ENCODE measurements at places on chromosomes 6 and 20.
A peak's percentile ranks its signal among the peaks of the same experiment; 100 is the strongest.

GRCh38 chr6:52584203-52584602 is 7.3 kb upstream of the TRAM2 start:
- no peak for DNase-seq

DNA sequence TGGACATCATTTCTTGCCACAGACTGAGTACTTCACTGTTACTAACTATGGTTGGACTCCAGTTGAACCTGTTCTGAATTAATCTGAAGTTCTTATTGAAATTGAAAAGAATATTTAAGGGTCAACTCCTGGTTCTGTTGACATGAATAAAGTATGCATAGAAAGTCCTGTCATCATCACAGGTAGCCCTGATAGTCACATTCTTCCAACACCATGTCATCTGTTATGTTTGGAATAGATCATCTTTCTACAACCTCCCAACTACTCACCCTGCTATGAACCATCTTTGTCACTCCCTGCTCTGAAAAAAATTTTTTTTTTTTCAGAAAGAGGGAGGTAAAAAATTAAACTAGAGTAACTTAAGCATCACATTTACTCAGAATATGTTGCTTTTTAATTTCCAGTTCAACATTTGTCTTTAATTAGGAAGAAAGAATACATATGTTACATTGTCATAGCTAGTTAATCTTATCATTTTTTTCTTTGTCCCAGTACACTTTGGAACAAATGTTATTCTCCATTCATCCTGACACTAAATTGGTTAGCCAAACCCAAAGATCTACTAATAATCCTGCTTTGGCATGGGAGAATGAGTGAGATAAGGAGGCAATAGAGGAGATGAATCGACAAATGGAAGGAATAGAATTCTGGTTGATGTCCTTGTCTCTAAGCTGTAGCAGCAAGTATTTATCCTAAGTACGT is 775.1 kb upstream of the NRSN1 start:
- no peak for DNase-seq

DNA sequence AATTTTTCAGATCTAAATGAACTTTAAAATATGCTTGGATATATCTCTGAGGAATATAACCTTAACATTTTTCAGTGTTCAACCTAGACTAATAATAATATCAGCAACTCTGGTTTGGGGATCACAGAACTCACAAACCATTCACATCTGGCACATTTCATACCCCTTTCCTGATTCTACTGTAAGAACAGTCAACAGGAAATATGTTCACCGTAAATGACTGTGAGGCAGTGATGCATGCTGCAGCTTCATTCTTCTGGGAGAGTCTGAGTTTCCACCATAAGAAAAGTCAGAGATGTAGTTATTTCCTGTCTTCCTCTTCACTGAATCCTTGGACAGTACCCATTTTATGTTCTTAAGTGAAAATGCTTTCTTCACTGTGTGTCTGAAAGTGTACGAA is 134.2 kb upstream of the IFNGR1 start:
- no peak for DNase-seq

DNA sequence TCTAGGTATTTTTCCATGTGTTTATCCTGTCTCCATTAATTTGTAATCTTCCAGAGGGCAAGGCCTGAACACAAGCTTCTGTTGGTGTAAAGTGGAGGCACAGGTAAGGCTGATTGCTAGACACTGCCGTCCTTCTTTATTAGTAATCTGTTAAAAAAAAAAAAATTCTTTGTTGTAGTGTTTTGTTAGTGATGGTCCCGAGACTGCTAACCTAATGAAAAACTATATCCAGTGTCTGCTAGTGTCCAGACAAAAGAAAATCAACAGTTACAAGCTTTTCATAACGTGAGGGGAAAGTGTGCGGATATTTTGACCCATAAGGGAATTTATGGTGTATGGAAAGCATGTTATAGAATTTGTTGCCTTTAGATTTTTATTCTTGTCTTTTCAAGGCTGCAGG is 4.2 kb upstream of the HIVEP1 start:
- no peak for DNase-seq

DNA sequence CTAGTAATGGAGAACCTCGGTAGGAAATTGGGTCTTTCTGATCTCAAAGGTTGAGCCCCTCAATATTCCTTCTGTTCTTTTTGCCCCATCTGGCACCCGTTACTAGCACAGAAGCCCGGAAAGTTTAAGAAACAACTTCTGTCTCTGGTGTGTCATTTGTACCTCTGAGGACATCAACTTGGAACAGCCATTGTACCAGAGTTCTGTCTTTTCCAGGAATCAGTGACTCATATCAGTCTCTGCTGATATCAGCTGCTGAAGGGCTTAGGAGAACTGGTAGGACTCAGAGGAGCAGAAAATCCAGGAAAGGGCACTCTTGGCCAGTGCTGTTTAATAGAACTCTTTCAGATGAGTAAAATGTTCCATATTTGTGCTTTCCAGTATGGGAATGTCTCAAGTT is 78.3 kb upstream of the CHD6 start:
- no peak for DNase-seq

DNA sequence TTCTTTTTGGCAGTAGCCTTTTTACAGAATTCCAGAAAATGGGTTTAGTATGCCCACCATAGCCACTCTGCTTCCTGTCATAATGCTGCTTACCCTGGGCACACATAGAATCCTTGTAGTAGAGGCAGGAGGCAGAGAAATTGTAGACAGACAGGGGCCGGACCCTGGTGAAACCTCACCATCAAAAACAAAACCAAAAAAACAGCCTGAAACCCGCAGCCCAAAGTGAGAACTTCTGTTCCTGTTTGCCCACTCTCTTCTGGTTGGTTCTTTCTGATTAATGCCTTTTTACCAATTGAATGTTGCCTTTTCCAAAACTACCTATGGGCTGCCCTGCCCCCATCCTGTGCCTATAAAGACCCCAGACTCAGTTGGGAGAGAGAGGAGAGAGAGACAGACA is 188.2 kb downstream of the CDKAL1 start:
- DNase-seq: no peak

DNA sequence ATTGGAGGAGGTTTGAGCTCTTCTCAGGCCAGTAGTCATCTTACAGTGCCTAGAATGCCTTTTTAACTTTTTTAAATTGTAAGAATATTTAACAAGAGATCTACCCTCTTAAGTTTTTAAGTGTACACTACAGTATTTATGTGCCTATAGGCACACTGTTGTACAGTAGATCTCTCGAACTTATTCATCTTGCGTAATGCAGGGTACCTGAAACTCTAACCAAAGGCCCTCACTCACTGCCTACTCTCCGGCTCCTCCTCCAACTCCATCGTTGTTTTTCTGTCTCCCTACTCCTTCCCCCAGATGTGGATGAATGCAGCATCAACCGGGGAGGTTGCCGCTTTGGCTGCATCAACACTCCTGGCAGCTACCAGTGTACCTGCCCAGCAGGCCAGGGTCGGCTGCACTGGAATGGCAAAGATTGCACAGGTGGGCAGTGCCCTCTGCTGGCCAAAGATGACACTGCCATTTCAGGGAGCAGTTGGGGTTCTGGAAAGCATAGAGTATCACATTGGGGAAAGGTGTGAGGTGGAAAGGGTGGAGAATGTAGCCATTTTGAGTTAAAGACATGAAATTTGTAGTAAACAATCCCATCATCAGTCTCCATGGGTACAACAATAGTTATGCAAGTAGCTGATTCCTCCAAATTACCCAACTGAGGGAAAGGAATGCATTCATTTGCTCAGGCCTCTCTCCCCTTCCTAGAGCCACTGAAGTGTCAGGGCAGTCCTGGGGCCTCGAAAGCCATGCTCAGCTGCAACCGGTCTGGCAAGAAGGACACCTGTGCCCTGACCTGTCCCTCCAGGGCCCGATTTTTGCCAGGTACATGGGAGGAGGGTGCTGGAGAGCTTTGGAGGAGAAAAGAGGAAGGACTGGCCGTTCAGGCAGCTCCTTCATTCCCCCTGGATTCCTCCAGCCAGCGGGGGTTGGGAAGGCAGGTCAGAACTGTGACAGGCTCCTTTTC is 18.4 kb upstream of the ZNF76 start:
- DNase-seq: peak; percentile 82

- DNase-seq: no peak
Observed at GRCh38 chr6:73796881-73797280, 100.9 kb downstream of the CD109 start.

DNA sequence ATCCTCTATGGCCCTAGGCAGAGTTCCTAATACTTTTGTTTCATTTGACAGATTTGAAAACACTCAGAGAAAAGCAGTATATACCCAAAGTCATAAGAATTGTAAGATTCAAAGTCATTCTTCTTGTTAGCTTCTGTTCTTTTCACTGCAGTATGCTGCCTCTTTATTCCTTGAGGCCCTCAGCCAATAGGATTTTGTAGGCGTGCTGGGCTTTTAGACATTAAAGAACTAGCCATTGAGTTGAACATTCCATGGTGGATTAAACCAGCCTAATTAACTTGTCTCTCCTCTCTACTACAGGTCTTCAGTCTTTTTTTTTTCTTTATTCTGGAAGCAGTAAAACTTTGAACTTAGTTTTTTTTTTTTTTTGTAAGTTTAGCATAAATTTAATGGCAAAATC is 186.3 kb downstream of the PLCB4 start:
- DNase-seq: no peak

GRCh38 chr6:161104966-161105365 is 113.4 kb downstream of the MAP3K4 start:
- DNase-seq: no peak

- no peak for DNase-seq
Observed at GRCh38 chr6:5726976-5727718, 279.6 kb downstream of the NRN1 start.

DNA sequence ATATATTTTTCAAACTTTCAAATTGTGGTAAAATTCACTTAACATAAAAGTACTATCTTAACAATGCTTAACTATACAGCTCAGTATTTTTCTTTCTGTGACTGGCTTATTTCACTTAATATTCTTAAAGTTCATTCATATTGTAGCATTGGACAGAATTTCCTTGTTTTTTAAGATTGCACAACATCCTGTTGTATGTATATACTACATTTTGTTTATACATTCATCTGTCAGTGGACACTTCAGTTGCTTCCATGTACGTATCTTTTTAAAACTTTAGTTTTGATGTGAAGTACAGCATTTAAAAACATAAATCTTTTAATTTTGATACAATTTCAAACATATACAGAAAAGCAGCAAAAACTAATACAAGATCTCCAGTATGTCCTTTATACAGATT is 220.7 kb downstream of the ZFAND3 start:
- DNase-seq: no peak

GRCh38 chr6:137173501-137173900 is at the start of gene IL22RA2:
Gene IL22RA2 (minus strand): TSS chr6:137173644. CDS start chr6:137161749, 11,895 bp downstream.
- DNase-seq: no peak

GRCh38 chr20:51269671-51270070 is 246.8 kb upstream of the KCNG1 start:
- no peak for DNase-seq

- no peak for DNase-seq
Observed at GRCh38 chr6:154614101-154614500, 103.6 kb upstream of the CNKSR3 start.

DNA sequence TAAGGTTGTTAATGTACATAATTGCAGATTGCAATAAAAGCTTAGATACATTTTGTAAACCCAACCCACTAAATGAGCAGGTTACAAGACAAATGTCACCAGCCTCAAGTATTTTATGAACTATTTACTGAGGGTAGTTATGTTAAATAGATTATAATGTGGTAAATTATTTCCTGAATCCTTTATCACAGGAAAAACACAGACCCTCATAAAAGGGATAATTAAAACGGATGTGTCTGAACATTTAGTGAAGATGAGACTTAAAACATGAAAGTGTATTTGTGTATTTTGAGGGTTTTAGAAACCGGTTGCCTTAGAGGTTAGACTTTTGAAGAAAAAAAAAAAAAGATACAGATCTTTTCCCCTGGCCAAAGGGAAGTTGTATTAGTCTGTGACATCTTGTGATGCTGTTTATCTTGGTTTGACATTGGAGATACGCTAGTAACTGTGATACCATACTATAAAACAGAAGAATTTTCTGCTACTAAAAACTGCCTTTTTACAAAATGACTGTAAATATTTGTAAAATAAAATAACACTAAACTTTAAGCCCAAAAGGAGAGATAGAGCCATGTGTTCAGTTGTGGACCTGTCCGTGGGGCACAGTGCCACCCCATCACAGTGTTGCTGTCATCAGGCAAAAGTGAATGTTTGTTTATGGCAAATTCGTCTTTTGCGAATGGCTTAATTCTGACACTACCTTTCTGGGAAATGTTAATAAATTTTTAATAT is 9.7 kb downstream of the DYNLT1 start:
- DNase-seq: no peak
